ENCODE measurements at places on chromosomes 7 and 10.

DNA sequence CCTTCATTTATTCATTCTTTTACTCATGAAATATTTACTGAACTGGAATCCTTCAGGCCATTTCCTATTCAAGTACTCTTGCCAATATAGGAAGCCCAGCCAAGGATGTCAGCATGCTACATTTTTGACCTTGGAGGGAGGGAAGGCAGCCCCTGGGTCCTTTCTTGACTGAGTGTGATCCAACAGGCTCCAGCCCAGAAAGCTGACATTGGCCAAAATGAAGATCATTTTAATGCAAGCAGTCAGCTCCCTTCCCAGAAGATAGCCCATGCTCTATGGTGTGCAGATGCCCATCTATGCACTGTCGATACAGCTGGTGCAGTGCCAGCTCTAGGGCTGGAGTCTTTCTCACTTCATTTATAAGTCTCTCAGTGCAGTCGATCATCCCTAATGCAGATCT lies 646.0 kb downstream of the KCNMA1 start:
- no peak for DNase-seq

DNA sequence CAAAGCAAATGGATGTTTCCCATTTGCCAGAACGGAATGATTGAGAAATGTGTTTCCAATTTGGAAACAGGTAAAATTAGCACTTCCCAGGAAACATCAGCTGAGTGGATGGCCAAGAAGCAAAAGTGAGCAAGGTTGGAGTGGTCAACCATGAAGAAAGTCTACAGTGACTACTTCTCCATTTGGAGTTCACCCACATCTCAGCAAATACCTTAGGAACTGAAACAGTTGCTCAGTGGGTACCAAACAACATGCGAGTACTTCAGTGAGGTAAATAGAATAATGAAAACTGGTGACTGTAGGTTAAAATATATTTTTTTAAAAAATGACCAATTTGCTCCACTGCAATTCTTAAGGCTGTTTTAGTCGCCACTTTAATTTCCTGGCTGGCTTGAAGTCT lies 57.7 kb downstream of the SLC16A9 start:
- no peak for DNase-seq

- no peak for DNase-seq
Observed at GRCh38 chr10:71390461-71390835, 6.3 kb upstream of the CDH23 start.

DNA sequence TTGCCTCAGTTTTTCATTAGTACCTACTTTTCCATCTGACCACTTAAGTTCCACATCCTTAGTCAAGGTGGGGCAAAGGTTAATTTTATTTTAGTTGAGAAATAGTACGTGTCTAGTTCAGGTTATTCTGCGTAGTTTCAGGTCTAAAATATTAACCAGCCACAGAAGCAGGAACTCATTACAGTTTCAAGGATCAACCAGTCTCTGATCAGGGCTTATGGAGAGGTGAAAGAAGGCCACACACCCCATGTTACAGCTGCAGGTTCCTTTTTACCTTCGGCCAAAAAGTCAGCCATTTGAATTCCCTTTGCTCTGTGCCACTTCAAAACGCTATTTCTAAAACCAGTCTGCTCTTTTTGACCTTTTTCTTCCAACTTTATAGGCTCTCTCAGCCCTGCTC lies 134.2 kb downstream of the CTTNBP2 start:
- no peak for DNase-seq

DNA sequence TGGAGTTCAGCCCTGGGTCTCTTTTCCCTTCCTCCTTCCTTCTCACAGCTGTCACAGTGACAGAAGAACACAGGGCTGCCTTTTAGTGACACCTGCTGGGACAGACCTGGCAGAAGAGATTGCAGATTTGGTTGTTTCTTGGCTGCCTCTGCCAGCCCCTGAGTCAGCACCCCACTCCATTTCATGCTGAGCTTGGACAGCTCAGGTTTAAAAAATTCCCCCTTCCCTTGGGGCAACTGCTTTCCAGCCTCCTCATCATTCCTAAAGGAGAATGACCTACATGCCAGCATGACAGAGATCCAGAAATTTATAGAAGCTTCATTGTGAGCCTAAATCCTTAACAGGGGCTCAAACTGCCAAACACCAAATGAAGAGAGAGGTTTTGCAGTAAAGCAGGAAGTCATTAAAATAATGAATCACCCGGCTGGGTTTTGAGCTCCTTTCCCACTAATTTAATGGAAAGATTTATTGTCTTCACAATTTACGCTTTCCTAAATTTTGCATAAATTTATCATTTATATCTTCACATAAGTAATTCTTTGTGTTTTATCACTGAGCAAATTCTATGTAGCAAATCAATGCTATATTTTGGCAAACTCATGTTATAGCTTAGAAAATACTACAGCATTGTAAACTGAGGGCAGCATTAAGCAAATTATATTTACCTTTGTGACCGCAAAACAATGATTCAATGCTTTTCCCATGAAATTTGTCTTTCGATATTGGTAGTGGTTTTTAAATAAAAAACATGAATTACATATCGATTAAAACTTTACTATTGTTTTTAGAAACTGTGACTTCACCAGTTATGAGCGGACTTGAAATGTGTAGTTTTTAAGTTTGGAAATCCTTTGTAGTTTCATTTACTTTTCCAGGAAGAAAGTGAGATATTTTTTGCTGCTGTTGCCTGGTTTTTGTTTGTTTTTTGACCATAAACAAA lies 399.5 kb upstream of the ANKRD30A start:
- no peak for DNase-seq

DNA sequence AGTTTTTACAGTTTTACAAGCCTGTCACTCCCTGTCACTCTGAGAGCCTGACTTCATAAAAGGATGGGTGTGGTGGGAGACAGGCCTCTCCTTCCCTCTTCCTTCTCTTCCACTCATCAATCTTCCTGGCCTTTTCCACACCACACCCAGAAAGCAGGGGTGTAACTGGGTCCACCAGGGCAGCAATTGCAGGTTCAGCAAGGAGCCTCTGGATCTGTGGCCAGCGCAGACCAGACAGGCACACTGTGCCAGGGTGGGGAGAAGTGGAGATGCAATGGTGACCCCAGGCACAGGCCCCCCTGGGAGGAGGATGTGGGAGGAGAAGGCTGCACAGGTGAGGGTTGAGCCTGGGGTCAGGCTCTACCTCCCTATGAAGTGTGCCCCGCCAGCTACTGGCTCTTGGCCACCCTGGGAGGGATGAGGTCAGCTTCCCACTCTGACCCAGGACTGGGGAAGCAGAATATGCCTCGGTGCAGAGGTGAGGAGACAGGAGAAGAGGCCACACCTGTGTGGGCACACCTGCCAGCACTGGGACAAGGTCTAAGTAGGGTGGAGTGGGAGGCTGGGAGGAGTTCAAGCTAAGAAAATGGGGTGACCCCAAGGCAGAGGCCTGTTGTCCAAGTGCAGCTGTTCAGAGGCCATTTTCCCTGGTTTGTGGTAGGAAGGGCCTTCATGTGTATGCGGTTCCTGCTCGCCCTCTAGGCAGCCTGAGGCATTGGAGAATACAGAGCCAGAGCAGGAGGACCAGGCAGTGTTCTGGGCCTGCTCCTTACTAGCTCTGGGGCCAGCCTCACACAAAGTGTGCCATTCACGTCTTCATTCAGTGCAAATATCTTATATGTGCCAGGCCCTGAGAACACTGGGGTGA lies 20.2 kb upstream of the TMEM72 start:
- DNase-seq: no peak

DNA sequence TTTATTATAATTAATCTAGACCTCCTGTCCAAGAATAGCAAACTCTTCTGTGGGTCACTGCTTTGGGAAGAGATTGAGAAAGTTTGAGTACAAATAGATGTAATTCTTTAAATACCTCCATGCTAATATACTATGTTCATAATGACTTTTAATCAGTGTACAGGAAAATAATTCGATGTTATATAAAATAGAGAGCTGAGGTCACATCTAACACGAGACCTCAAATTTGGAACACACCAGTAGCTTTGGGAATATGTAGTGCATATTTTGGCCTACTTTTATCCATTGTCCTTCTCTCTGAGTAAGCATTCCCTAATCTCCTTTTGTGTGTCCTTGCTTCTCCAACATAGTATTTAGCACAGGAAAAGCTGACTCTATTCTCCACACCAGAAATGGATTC lies 27.3 kb upstream of the CABCOCO1 start:
- DNase-seq: no peak

DNA sequence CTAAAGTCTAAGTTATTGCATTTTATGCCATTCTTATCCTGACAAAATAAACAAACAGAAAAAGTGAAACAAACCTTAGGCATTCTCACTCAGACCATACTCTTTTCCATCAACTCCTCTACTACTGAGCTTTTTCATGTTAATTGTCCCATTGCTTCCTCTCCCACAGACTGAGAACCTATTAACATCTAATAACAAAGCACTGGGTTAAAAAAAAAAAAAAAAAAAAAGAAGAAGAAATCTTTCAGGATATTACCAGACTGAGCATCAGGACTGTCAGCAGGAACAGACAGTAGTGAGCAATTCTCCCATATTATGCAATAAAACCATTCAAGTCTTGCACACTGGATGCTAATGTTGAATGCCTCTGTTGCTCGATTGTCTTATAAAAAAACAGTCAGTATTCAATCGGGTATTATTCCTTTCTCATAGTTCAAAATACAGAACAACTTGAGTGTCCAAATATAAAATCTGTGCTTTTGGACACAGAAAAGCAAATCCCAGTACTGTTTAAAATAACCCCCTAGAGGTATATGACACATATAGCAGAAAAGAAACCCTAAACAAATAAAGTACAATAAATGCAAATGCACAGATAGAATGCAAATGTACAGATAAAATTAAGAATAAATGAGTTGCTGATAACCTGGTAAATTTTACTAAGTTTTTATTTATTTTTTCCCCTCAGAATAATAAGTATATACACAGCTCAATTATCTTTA lies 531.3 kb upstream of the LRRTM3 start:
- DNase-seq: no peak
